ENCODE measurements at places on chromosomes 12 and 14.

DNA sequence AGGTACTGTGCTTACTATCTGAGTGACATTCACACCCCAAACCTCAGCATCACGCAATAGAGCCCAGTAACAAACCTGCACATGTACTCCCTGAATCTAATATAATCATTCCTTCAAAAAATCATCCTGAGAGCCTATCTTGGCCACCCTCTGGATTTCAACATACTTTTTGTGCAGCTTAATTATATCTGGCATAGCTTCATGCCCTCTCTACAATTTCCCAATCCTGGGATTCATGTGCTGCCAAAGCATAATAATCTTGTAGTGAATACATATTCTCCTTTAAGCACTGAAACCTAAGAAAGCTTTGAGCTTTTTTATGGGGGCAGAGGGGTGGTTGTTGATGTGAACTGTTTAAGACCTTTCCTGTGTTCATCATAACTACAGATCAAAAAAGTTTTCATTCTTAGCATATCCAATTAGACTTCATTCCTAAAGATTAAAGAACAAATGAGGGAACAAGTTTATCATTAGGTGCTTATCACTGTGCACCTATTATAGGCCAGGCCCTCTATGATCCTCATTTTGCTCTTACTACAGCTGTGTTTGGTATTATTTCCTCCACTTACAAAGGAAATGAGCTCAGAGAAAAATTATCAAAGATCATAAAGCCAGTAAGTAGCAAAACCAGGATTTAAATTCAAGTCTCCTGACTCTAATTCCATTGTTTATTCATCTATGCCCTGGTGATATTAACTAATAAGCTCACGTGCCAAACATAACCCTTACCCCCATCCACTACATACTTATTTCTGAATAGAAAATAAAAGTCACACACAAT is 51.2 kb downstream of the SINHCAF start:
- no peak for DNase-seq

GRCh38 chr12:25126746-25127145 is 68.2 kb downstream of the DNAI7 start:
- no peak for DNase-seq

DNA sequence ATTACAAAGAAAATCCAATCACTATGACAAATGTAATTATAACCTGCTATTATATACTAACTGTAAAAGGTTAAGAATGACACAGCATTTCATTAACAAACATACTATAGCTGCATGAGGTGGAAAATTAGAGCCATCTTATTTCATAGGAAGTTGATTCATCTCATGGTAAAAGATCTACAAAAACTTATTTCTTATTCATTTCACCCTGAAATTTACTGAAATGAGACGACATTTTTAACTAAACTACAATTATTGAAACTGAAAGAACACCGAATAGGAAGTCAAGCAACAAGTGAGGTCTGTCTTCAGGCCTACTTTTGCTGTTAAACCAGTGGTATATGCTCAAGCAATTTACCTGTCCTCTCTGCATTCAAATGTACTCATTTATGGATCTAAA is 87.2 kb downstream of the CEP83 start:
- no peak for DNase-seq

DNA sequence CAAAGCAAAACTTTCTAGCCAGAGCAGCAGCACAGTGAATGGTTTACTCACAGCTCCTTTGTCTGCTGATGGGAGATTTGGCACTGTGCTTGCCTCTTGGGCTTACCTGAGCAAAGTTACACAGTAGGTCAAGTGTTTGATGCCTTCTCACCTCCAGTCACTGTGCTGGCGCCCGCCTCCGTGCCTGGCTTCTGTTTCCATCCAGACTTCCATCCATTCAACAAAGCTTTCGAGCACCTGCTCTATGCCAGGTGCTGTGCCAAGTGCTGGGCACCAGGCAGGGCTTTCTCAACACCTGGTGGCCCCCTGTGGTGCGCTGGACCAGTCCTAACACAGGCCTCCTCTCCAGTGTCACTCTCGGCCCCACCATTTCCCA is 199.2 kb upstream of the EEA1 start:
- peak; percentile 49 for DNase-seq

DNA sequence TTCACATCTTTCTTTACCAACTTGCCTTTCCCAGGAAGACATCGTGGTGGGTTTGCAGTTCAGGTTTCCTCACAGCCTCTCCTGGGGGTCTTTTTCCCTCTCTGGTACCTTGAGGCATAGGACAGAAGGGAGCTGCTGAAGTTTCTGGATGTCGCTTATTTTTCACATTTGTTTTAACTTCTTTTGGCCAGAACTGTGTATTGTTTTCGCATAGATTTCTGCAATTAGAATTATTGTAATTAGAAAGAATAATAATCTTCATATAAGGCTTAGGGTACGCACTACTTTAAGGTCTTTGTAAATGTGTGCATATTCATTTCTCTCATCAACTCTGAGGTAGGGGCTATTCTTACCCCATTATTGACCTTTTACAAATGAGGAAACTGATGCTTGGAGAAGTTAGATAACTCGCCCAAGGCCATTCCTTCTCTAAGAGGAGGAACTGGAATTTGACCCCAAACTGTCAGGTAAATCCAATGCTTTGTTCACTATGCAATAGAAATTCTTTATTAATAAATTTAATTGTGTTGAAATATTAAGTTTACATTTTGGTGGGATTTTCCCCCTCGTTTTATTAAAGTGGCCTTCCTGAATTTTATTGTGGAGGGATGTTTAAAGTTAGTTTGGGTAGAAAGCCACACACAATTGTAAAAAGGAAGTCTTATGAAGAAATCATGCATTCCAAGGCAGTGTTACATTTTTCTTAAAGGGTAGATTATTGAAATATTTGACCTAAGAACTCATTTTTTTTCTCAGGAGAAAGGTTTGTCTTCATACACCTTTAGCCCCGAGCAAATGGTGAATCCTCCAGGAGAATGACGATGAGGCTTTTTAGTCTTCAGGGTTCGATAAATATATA is 12.1 kb upstream of the SLC38A2 start:
- DNase-seq = no peak

DNA sequence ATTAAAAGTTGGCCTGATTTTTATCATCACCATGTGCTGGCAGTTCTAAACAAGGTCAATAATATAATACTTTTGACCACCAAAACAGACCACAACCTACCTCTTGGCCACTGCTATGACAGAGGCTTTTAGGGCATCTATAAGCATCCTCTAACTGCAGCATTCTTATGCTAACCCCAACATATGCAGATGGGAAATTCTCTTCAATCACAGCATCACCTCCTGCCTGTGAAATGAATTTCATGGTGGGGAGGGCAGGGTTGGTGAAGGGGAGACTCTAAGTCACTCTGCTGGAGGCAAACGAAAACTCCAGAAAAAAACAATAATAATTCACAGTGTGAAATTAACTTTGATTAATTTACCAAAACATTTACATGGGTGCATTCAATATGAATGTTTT is 78.8 kb upstream of the FAR2 start:
- no peak for DNase-seq

DNA sequence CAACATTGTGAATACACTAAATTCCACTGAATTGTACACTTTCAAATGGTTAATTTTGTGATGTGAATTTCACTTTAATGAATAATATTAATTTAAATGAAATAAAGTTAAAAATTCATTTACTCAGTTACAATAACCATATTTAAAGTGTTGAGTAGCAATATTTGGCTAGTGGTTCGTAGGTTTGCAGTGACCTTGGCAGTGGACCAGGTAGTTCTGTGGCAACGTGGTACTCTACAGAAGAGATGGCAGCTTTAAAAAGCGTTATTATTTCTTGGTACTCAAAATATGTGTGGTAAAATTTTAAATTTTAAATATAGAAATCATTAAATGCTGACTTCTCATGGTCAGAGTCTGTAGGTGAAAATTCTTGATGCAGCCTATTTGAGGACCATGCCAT is 51.6 kb downstream of the AEBP2 start:
- DNase-seq = no peak

DNA sequence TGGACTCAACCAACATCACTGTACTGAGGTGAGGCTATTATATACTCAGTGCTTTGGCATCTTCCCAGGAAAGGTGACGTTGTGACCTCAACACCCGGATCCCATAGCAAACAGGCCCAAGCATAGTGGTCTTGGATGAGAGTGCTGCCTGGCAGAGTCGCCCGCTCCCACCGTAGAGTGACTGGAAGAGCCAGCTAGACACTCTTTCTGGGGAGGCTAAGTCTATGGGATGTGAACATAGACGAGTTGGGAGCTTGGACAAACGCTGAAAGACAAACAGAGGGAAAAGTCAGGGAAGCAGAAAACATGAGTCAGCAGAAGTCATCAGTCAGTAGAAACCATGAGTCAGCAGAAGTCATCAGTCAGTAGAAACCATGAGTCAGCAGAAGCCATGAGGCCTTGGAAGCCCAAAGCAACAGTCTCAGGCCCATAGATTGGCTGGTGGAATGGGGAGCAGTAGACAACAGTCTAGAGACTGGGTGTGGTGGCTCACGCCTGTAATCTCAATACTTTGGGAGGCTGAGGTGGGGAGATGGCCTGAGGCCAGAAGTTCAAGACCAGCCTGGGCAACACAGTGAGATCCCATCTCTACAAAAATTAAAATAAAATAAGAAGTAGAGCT is 66.4 kb upstream of the MAP1LC3B2 start:
- DNase-seq = no peak

DNA sequence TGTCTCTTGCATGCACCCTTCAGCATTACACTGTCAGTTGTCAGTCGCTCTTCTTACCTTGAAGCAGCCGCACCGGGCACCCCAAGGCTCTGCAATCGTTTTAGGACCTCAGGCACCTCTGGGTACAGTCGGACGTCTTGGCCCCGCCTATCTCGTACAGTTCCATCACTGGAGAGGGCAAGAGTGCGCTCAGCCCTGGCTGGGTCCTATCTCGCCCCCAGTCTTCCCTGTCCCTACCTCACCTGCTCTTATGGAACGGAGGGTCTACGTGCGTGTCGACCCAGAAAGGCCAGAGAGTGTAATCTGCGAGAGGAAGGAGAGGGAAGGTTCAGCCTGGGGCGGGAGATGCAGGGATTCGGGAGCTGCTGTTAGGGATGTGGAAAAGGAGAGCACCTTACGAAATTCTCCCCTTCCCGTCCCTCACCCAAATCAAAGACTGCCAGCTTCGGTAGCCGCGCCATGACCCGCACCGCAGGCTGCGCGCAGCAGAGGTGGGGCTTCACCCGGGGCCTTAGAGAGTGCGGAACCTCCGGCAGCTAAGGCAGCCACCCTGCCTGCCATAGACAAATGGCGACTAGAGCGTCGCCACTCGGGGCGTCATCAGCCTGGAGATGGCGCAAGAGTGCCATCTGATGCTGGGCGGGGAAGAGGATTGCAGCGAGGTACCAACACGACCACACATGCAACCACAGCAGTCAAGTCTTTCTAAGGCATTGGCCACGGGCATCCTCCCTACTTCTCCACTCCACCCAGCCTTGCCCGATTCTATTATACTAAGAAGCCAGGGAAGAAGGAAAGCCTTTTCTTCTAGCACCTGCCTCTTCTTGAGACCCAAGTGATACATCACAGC is at the start of gene MDP1:
MDP1 (minus strand) TSS at position 572 of the 850 bp plus-strand sequence; CDS start at position 461, 111 bp downstream.
- DNase-seq = peak; percentile 89

DNA sequence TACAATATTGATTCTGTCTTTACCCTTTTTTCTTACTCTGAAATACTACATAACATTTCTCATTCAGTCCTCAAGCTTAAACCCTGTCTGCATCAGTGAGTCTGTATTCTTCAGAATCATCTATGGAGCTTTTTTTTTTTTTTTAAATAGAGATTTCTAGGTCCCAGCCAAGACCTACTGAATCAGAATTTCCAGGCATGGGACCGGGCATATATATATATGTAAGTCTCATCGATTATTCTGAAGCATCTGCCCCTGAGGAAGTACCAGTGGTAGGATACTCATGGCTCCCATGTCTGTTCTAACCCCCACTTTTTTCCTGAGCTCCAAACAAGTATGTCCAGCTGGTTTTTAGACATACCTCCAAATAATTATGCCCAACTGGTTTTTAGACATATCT is 6.1 kb downstream of the DDX47 start:
- no peak for DNase-seq

- DNase-seq = no peak
These were observed 13.0 kb upstream of the LPCAT3 start for GRCh38 chr12:7031306-7031705.

DNA sequence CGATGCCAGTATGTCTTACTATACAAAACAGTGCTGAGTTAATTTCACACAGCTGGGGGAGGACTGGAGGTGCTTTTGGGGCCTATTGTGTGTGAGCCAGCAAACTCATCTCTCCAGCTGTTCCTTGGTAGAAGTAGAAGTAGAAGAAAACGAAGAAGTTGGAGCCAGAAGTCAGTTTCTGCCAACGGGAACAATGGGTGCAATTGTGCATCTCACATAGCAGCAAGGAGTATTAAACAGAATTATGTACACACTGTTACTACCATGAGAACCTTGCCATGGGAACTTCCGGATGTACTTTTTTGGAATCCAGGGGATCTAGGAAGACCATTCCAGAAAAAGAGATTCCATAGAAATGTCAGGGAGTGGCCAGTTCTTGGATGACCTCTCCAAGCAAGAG is 88.6 kb downstream of the VCPKMT start:
- DNase-seq = no peak

DNA sequence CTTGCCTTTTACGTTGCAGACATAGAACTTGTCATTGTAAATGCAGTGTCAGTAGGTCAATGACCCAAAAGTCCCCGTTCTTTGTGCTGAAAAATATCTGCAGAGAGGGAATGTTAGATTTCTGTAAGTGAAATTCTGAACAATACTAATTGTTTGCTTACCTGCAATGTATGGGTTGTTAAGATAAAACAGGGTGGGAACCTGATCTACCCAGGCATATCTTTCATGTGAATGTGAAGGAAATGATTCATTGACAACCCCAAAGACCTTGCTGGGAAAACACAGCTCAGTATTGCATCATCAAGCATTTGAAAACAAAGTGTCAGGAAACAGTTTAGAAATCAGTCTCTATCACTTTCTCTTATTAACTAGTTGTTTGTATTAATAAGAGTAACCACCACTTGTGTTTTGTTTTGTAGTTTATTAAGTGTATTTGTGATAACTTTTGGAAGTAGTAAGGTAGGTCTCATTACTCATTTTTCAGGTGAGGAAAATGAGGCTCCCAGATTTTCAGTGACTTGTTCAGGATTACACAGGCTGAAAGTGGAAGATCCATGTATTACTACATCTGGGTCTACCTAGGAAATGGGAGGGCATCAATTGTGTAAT is 57.9 kb upstream of the SLC38A2 start:
- DNase-seq = no peak

DNA sequence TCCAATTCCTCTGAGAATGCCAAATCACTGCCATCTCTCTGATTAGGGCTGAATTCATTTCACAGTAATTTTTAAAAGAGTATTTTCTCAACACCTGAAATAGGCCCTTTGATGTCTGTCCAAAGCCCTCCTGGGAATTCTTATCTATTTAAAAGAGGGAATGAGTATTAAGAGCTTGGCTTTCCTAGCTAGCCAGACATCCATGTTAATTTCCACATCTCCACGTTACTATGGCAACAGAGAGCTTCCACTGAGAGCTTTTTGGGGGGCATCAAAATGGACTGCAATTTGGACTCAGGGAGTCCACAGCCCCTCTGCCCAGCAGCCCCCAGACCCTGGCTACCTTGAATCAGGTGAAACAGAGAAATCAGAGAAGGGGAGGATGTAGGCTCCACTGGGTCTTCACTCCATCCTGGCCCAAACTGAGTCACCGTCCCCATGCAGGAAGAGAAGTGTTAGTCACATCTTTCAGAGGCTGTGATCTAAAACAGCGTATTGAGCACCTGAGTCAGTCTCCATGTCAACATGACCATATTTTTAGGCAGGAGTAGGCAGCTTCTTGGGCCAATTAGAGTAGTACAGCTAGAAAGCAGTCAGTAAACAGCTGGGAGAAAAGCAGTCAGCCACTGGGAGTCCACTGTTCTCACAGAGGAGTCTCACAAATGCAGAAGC is 7.0 kb upstream of the FICD start:
- no peak for DNase-seq

GRCh38 chr14:40523123-40523522 is 1083.6 kb upstream of the LRFN5 start:
- no peak for DNase-seq
